ENCODE measurements at places on chromosomes 3 and 15.

- DNase-seq, result no peak
Observed at GRCh38 chr3:138348754-138349739, 668 bp downstream of the MRAS start.

DNA sequence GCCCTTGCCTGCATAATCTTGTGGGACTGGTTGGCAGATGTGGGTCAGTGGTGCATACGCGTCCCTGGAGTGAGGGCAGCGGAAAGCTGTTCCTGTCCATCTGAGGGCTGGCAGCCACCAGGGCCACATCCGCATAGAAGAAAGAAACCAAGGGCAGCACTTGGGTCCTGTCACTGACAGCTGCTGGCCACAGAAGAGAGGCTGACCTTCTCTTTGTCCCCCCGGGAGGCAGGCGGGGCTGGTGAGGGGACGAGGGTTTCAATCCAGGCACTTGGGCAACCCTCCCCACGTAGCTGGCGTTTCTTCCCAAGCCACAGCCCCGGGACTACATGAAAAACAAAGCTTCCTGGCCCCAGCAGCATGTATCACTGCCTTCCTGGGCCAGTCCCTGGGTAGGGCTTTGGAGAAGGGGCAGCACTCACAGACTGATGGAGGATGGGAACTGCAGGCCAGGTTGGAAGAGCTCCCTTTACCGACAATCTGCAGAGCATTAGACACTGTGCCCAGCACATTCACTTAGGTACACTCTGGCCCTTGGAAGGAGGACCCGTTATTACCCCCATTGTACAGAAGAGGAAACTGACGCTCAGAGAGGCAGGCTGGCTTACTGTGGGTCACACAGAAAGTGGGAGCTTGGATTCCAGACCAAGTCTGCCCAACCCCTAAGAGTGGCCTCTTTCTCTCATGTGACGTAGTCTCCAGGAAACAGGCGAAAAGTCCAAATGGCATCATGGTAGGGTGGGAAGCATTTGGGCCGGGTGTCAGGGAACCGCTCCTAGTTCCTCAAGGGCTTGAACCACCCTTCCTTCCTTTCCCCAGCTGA, 78.8 kb upstream of the SLC6A6 start:
- DNase-seq, result no peak

DNA sequence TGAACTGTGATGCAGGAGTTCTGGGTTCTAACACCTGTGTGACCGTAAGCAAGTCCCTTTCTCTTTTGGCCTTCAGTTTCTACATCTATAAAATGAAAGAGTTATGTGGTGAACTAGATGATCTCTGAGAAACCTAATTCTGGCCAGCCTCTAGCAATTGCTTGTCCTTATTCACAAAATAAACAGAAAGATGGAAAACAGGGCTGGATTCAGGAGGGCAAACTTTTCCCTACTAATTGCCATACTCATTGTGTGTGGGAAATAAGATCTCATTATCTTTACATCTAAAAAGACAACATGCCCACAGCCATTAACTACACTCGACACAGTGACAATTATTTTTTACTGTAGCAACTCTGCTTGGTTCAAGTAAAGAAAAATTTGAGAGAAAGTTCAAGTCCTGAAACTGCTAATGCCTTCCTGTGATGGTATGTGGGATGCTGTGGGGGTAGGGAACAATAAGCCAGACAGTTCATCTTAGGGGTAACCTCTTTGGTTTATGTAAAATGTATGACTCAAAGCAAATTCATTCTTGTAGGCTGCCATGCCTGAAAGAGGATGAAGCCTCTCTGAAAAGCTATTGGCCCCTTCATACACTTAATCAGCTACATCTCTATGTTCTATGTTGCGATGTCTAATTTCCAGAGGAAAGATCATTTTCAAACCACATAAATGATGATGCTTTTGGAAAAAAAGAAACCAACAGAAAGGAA, 177.6 kb upstream of the BCL6 start:
- DNase-seq, result no peak

DNA sequence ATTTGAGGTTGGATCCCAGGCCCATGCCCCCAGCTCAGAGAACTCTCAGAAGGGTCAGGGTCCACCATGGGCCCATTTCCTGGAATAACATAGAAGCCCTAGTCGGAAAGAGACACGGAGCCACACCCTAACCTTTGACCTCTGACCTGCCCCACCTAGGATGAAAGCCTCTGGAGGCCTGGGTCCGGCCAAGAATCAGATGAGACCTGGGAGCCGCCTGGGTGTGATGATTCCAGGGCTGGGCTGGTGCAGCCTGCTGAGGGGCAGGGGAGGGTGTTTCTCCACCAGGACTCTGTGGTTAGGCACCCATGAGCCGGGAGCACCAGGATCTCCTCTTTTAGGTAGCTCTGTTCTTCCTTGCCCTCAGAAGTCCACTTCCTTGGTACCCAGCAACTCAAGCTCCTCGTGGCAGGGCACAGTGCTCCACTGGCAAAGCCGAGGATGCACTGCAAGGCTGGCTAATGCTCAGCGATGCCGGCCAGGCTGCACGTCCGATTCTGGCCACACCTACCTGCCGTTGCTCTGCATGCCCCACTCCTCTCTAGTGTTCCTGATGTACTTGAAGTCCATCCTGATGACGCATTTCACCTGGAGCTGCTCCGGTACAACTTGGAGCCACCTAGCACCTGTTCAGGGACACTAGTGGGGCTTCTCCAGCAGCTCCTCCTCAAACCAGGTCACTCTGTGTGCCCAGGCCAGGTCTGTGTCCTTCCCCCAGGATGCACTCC, 57.4 kb downstream of the ZNF445 start:
- DNase-seq, result no peak

- DNase-seq, result no peak
Observed at GRCh38 chr3:4030624-4031023, 231.4 kb downstream of the LRRN1 start.

- DNase-seq, result no peak
Observed at GRCh38 chr3:177396733-177397132, 199.5 kb upstream of the TBL1XR1 start.

DNA sequence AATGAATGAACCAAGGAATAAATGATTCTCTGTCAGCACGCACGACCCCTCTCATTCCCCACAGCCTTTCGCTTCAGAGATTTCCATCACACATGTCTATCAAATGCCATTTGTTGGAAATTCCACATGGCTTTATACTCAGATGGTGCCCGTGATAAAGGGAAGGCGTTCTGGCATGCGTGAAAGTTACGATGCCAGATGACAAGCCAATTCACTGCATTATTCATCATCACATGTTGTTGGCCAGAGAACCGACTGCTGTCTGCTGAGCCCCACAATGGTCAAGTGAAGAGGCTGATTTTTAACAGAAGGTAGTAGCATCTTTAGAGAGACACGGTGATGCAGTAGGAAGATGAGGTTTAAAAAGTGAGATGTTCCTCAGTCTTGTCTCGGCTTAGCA, 74.1 kb upstream of the FRMD4B start:
- no peak for DNase-seq

GRCh38 chr15:62737551-62737950, 305.0 kb upstream of the TPM1 start:
- no peak for DNase-seq

DNA sequence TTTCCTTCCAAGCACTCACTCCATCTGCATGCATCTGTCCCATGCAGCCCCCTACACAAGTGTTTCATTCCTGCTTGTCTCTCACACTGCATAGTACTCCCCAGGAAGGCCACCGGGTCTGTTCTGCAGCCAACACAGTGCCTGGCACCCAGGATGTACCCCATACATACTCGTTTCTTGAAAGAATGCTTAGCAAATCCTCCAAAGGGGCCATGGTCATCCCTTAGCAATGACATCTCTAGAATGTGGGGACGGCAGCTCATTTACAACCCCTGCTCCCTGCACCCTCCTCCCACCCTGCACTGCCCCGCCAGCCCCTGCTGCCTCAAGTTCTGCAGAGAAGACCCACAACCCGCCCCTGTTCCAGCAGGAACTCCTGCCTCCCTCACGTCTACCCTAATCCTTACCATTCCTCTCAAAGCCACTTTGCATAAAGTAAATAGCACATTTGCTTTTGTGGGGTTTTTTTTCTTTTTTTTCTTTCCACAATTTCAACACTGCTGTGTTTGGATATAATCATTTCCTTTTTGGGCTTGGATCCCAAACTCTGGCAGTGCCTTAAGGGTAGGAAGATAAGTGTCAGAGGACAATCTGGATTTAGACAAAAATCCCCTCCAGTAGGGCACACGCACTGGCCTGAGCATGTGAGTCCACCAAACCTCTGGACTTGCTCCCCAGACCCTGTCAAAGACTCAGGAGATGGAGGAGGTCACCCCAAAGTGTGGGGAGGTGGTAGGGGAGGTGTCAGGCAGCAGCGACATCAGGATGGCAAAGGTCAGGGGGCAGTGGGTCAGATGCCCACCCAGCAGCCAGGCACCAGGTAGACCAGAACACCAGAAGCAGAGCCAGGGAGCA, 68.4 kb downstream of the MEGF11 start:
- no peak for DNase-seq

DNA sequence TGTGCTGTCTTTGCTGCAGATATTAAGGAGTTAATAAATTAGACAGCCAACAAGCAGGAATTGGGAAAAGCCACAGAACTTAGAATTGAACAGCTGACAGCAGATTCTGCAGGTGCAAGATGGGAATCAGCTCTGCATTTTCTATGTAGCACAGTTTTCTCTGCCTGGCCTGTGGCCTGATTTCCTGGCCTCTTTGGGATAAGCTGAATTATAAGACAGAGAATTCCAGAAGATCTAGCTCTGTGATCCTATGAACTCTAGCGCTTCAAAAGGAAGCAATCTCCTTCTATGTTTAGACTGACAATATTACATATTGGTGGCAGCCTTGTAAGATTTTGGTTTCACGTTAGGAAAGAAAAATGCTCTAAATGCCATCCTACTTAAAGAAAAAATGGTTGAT, 24.0 kb upstream of the SOX2 start:
- DNase-seq, result no peak

- DNase-seq, result no peak
Observed at GRCh38 chr3:8520816-8521403, 19.3 kb downstream of the LMCD1 start.

DNA sequence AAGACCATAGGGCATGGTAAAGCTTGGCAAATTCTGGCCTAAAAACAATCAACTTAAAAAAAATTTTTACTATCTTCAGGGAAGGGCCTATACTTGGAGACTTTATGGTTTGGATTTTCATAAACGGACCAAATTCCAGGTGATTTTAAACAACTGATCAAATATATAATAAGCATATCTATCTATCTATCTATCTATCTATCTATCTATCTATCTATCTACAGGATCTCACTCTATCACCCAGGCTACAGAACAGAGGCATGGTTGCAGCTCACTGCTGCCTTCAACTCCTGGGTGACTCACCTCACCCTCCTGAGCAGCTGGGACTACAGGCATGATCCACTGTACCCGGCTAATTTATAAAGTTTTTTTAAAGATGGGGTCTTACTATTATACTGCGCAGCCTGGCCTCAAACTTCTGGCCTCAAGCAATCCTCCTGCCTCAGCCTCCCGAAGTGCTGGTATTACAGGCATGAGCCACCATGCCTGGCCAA, 6.7 kb downstream of the SPPL2A start:
- no peak for DNase-seq

- no peak for DNase-seq
Observed at GRCh38 chr15:90000186-90001001, 730 bp upstream of the ZNF710 start.

GRCh38 chr3:56253941-56254665, 214.2 kb downstream of the ERC2 start:
- DNase-seq, result no peak

GRCh38 chr3:178672275-178672674, 136.0 kb downstream of the KCNMB2 start:
- DNase-seq, result no peak

GRCh38 chr15:46260937-46261336, 626.1 kb downstream of the SQOR start:
- no peak for DNase-seq

- no peak for DNase-seq
Observed at GRCh38 chr3:180018543-180018942, 18.2 kb downstream of the PEX5L start.

DNA sequence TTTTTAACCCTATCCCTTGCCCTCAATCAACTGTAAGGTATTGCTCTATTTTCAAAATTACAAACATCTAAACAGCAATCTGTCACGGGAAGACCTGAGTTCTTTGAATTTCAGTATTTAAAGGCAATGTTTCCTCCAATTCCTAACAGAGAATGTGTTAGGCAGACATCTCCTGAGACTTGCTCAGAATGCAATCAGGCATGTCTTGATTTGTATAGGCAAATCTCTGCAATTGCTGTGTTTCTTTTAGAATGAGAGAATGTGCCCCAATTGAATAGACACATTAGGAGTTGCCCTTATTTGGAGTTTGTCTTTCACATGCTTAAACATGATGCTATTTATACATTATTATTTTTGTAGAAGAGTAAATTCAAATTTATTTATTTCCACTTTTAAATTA, 205.6 kb downstream of the CADM2 start:
- no peak for DNase-seq

DNA sequence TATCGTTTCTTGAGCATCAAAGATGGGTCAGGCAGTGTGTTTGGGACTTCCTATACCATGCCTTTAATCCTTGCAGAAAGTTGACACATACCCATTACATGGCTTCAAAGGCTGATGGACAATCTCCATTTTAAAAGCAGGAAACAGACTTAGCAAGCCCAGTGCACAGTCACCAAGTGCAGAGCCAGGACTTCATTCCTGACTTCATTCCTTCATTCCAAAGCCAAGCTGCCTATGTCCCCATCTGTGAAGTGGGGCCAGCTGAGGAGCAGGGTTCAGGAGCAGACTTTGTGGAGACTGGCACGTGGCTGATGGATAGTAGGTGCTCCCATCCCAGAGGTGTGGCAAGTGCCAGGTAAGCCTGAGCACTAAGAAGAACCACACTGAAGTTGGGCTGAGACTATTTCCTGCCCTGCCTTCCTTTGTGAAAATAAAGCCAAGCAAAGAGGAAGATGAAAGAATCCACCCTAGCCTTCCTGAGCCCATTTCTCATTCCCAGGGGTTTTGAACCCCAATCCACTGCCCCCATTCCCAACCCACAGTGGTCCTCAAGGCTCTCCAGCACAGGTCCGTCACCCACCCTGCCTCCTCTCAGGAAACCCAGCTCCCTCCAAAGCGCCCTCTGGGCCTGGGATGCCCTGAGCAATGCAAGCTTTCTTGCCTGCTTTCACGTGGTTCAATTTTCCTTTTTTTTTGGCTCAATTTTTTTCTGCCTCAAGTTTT, 1.8 kb downstream of the CX3CR1 start:
- DNase-seq, result no peak

GRCh38 chr3:29694331-29694730, 413.5 kb downstream of the RBMS3 start:
- no peak for DNase-seq
